ENCODE measurements at places on chromosomes 3 and 15.
A peak's percentile ranks its signal among the peaks of the same experiment; 100 is the strongest.

- DNase-seq = no peak
Observed at GRCh38 chr3:157669416-157669815, 166.2 kb upstream of the VEPH1 start.

DNA sequence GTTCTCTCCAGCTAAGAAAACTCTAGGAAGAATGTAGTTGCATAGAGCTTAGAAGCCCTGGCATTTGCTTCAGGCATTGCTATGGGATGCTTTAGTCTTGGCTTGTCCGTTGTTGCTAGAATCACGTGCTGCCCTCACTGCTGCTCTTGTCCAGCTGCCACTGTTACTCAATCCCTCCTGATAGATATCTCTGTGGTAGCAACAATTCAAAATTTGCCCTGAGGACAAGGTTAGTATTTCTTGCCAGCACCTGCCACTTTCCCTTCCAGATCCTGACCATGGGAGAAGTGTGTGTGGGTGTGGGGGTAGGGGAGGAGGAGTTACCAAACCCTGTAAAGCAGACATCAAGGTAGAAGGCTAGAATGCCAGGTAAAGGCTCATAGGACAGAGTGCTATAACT is 113.8 kb downstream of the PPM1L start:
- peak; percentile 6 for DNase-seq

GRCh38 chr3:117439812-117440211 is 730.2 kb downstream of the TUSC7 start:
- DNase-seq = peak; percentile 1

DNA sequence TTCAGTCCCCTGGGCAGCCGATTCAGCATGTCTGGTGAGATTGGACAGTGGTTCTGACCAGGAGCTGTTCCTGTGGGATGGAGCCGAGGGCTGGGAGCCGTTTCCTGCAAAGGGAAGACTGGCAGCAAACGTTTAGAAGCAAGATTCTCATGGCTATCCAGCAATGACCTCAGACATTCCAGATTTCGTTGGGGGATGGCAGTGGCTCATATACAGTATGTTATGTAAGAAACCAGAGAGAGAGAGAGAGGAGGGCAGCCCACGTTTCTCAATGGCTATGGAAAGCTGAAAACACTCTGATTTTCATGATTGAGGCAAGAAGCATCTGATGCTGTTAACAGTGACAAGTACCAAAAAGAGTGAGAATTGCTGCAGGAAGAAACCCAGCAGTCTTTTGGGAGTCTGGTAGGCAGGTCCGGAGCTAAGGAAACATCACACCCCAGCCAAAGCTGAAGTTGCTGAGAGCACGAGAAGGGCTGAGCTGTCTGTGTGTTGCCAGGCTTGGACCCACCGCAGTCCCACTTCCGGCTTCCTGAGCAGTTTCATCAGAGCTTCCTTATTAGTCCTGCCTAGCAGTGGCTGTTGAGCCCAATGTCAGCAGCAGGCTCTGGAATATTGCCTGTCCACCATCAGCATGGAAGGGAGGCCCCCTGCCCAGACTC is 25.6 kb upstream of the VPS8 start:
- peak; percentile 59 for DNase-seq

GRCh38 chr3:180827171-180827570 is 85.3 kb upstream of the FXR1 start:
- DNase-seq = no peak

Measured in fibroblast of the conjunctiva (primary cell).